ENCODE measurements at places on chromosomes 11 and 22. TPM values are rescaled to one million over a fixed set of nuclear protein-coding genes. Genes with fewer than 3 reads are reported as not detected.

MRGPRX4 gene
- total RNA-seq: not detected

ARL14EP gene
- 29.6 TPM for total RNA-seq

LMNTD2 gene
- total RNA-seq: 3.1 TPM

FAM83F gene
- 18.9 TPM for total RNA-seq

OR8B2 gene
- total RNA-seq: not detected

PGM2L1 gene
- 40.0 TPM for total RNA-seq

MYOD1 gene
- not detected for total RNA-seq

ARCN1 gene
- total RNA-seq: 132 TPM

HTR3B gene
- total RNA-seq: not detected

RNF215 gene
- total RNA-seq: 19.0 TPM

KCNK4 gene
- total RNA-seq: not detected

NFAM1 gene
- 0.73 TPM for total RNA-seq

TCN2 gene
- total RNA-seq: 30.0 TPM

SCGB1D2 gene
- total RNA-seq: not detected

ISX gene
- not detected for total RNA-seq

MS4A6E gene
- total RNA-seq: not detected

SWAP70 gene
- 37.5 TPM for total RNA-seq

TBX10 gene
- not detected for total RNA-seq

TNNI2 gene
- not detected for total RNA-seq

GGTLC3 gene
- total RNA-seq: not detected

LDHAL6A gene
- total RNA-seq: not detected

RTN4RL2 gene
- 23.7 TPM for total RNA-seq

TRIM51 gene
- total RNA-seq: not detected

TRIM66 gene
- total RNA-seq: 3.1 TPM

OR51B4 gene
- not detected for total RNA-seq

OR56A1 gene
- 0.09 TPM for total RNA-seq

MAML2 gene
- 6.8 TPM for total RNA-seq
